NCI-H2107 (cell line): ENCODE measurements at places on chromosomes 2 and 18.

DNA sequence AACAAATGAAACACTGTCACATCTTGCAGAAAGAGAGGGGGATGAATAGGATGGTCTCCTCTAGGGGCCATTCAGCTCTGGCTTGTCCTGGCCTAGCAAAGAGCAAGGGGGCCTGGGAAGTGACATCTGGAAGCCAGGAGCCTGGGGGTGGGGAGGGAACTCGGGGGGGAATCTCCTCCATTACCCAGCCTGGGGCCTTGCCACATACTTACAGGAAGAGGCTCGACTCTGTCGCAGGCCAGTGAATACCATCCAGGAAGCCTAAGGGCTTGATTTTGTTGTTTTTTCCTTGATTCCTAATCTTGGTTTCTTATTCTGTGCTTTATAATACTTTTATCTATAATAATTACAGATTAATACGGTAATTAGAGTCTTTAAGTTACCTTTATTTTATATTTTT, 797.5 kb upstream of the ID2 start:
- DNase-seq, result no peak

DNA sequence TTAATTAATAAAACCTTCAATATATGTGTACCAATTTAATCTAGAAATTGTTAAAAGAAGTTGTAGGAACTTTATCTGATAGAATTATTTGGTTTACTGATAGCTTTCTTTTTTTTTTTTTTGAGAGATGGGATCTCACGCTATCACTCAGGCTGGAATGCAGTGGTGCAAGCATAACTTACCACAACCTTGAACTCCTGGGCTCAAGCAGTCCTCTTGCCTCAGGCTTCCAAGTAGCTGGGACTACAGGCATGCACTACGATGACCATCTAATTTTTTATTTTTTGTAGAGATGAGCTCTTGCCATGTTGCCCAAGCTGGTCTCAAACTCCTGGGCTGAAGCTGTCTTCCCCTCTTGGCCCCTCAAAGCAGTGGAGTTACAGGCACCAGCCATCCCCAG, 66.8 kb downstream of the CCDC138 start:
- DNase-seq, result no peak

GRCh38 chr18:6521803-6522418, 107.2 kb upstream of the L3MBTL4 start:
- no peak for DNase-seq

DNA sequence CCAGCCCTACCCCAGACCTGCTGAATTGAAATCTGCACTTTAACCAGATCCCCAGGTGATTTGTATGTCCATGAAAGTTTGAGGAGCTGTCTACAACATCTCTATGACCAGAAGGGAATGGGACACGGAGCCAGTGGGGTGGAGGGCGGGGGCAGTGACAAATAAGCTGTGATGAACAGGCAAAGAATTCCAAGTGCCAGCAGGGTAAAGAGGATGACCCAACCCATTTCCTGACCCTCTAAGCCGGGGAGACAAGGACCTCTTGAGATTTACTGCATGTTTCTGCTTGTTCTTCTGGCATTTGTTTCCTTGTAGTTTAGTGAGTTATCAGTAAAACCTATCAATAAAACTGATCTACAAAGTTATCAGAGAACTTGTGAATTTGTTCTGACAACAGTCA, 8.7 kb downstream of the TET3 start:
- DNase-seq, result no peak

DNA sequence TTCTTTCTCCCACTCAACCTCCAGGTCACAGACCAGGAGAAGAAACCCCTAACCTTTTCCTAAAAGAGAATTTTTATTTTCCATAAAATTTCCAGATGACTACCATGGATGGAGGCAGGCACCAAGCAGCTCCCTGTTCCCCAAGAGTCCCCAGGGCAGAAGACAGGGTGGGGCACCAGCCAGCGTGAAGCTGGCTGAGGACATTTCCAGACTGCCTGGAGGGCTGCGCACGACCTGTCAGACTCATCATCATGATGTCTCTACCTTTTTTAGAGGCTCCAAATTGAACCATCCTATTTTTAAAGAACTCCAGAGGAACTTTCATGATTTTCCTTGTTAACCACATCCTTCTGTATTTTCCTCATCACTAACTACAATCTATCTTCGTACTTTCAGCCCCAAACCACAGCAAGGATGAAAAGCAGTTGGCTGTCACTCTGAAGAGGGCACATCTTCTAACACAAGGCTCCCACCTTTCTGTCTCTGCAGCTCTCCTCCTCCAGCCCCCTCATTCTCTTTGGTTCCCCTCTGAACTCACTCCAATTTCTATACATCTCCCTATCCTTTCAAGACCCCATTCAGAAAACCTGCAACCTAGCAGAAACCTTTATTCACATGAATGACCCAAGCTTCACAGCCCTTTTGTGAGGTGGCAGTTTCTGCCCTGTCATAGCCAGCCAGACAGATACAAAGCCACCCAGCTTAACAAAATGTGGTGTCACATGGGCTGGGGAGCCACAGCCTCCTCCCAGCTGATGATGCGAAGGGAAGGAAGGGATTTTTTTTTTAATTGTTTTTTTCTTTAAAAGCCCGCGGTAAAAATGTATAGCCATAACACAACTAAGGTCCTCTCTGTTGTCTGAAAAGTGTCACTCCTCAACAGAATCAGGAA, 11.1 kb downstream of the AMMECR1L start:
- no peak for DNase-seq

DNA sequence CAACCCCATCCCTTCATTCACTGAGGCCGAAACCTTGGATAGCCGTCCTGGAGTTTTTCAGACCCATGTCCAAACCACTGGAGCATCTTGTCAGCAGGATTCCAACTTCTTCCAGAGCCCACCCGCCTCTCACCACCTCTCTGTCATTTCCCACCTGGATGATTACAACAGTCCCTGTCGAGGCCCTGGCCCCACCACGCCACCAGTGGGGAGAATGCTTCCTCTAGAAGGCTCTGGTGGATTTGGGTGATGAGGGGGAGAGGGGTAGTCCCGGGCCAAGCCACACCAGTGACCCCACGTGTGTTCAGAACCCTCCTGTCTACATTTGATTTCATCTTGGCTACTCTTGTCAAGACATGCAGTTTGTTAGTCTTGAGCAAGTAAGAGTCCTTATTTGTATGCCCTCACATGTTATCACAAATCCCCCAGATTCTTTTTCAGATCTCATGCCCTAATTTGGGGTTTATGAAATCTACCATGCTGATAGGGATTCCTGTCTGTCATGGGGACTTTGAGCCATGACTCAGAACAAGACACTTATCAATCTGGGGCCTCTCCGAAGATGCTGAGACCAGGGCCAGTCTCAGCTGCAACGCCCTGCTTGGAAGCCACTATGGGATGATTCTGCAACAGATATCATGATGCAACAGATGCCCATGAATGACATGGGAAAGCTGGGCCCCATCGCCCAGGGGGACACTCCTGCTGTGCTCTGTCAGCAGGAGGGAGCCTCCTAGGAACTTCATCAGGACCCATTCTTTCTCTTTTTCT, 186.1 kb downstream of the ZFP36L2 start:
- no peak for DNase-seq
